ENCODE measurements at places on chromosomes 7 and 10.

DNA sequence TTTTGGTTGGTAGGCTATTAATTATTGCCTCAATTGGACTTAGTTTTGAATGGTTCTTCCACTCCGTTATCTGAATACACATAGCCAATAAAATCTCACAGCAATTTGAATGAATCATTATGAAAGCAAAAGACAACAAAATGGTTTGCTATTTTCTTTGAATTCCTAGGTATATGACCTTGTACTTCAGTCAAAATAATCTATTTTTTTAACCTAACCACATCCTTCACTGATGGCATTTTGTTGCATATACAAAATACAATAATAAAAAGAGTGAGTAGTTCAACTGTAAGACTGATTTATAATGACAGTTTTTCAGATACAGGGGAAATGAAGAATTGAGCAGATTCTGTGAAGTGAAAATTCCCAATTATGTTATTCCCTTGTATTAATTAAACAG, 433.1 kb downstream of the HTR7 start:
- no peak for DNase-seq

DNA sequence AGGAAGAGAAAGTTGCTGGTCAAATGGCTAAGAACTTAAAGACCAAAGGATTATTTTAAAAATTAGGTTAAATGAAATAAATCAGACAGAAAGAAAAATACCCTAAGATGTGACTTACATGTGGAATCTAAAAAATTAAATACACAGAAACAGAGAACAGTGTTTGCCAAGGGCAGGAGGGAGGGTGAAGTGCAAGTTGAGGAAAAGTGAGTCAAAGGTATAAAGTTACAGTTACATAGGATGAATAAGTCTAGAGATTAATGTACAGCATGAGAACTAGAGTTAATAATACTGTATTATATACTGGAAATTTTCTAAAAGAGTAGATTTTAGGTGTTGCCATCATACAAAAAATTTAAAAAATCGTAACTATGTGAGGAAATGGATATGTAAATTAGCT, 146.3 kb downstream of the MDFIC start:
- no peak for DNase-seq

DNA sequence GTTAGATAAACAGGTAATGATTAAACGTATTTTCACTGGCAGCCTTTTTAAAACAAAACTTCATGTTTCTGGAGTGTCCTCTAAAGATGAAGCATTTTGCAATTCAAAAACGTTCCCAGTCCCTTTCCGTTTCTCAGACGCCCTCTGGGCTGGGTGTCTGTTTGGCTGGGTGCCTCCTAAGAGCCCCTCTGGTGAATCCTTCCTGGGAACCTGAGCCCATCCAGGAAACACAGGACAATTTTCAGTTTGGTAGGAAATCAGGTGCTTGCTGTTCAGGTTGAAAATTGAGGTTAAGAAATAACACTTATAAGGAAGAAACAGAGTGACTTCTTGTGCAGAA, 76.7 kb downstream of the CHN2 start:
- no peak for DNase-seq

DNA sequence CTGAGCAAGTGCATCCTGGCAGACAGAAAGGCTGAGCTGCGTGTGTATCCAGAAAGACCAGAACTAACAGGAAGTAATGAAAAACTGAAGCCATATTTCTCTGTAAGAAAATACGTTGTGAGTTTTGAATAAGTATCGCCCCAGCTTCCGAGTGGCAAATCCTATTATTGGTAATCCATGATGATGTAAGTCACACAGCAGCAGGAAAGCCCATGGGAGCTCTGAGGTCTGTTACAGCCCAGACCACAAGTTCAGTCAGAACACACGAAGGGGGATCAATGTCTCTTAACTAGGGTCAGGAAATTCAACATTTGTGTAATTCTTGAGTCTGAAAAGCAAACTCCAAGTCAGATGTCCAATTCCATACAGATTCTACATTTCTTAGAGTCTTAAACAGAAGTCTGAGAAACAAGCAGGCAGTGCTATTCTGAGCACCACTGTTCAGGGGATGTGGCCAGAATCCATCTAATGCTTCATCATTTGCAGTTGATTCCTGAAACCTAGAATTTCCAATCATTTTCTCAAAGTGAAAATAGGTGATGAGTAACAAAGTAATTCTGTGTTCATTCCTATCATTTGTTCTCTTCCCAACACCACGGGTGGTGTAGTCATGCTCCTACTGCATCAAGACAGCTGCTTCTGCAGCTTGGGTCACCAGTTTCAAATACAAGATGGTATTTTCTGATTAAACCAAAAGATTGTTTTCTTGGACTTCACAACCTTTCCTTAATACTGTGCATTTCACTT, at the start of gene LRIT2:
Gene LRIT2, minus strand, starts transcription at position 118 of the 747 bp plus-strand sequence. Its CDS starts 24 bp downstream, at position 94.
- no peak for DNase-seq

- no peak for DNase-seq
Measured at GRCh38 chr7:129887865-129888264, 64.9 kb downstream of the UBE2H start.

DNA sequence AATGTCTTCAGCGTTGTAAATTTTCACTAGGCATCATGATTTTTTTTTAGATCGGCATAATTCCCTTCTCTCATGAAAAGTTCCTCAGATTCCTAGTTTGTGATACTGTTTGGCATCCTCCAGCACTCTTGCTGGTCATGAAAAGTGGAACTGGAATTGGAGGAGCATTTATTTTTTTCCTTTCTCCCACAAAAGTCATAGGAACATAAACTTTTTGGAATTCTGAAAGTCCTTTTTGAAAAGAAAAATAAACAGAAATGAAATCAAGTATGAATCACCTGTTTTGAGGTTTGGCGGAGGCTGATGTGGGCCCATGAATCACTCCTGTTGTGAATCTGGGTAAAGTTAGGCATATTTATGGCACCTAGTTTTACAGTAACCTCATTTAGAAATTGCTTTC, 17.7 kb downstream of the CACNB2 start:
- no peak for DNase-seq

DNA sequence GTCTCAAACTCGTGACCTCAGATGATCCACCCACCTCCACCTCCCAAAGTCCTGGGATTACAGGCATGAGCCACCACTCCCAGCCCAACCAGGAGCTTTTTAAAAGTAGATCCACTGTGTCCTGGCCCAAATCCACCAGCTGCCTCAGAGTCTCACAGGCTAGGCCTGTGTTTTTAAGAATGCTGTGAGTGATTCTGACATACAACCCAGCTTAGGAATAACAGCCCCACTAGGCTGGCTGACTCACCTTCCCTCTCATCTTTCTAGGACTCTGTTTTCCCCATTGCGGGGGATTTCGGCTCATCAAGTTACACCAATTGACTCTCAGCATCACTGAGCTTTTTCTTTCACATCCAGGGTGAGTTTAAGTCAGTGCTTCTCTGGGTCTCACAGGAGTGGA, 207.6 kb downstream of the SKIDA1 start:
- no peak for DNase-seq

DNA sequence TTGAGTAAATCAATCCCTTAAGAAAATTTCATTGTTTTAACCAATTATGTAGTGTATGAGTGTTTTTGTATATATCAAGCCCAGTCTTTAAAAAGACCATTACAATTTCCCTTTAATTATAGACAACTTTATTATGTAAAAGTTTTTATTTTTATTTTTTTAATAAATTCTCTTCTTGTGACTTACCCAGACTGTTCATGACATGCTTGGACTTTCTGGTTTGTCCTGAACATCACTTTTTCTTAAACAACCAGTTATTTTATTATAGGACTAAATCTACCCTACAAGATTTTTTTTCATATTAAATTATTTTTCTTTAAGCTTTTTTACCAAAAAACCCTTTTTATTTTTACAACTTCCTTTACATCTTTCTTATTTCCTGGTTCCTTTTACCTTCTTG, 410.4 kb downstream of the ATRNL1 start:
- no peak for DNase-seq

- no peak for DNase-seq
Measured at GRCh38 chr10:84375881-84376280, 47.5 kb downstream of the CCSER2 start.

DNA sequence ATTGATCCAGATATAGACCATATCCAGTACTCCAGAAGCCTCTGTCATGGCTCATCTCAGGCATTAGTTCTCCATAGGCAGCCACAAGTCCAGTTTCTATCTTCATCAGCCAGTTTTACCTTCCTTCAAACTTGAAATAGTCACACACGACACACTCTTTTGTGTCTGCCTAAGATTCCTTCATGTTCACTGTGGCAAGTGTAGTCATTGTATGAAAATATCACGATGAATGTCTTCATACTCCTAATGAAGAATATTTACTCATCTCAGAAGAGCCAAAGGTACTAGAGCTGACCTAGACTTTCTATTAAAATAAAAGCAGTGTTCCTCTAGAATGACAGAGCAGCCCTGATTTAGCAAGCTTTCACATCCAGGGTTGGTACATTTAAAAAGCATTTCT, 230.7 kb downstream of the SNX13 start:
- DNase-seq = no peak

- DNase-seq = no peak
Measured at GRCh38 chr7:68133045-68133444, 1136.4 kb downstream of the TYW1 start.

- DNase-seq = no peak
Measured at GRCh38 chr7:1341361-1342089, 108.9 kb downstream of the UNCX start.

- DNase-seq = no peak
Measured at GRCh38 chr10:103543617-103544525, 50.4 kb downstream of the NEURL1 start.

GRCh38 chr7:50411332-50411731, 38.8 kb downstream of the FIGNL1 start:
- no peak for DNase-seq

- DNase-seq = peak; percentile 37
Measured at GRCh38 chr10:69406302-69406811, 10.4 kb downstream of the TACR2 start.

DNA sequence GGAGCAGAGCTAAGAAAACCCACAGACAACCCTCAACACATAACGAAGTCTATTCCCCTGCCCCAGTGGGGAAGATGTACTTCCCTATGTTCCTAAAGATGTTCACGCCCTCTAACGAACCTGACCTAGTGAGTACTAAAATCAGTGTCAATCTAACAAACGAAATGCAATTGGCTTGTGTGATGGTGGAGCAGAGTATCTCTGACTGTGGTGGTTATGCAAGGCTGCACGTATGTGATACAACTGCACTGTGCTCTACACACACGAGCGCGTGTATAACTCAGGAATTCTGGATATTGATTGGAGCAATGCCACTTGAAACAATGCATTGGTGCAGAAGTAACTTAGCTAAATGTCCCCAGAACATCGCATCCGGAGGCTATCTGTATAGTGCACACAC, 1.3 kb downstream of the ANKRD16 start:
- DNase-seq = no peak

DNA sequence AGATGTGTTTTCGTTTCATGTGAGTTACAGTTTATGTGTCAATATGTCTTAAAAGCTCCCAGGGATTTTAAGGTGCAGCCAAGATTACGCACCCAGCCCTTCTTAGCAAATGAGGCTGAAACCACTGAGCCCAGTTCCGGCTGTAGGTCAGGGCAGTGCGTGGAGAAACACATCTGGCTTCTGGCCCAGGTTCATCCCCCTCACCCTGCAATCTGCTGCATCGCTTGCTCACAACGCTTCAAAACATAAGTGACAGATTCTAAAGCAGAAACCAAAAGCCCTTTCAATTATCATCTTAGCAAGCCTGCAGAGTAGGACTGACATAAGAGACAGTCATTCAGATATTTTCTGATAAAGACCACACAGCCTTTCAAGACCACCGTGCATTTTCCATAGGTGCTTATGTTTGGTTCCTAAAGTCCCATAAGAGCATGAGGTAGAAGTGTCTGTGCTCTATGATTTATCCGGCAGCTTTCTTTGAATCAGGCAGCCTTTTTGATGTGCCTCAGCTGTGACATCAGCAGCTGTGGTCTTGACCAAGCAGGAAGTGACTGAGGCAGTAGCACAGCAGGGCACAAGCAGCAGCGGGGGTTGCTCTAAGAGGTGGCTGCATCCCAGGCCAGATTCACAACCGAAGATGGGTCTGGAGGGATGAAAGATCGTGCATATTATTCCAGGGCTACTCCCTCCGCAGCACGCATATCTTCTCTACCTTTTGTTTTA, 72.1 kb upstream of the LYZL2 start:
- DNase-seq = no peak

- no peak for DNase-seq
Measured at GRCh38 chr10:5485290-5485689, 14.1 kb downstream of the CALML5 start.

GRCh38 chr7:45506059-45506458, 68.1 kb upstream of the ADCY1 start:
- DNase-seq = no peak

DNA sequence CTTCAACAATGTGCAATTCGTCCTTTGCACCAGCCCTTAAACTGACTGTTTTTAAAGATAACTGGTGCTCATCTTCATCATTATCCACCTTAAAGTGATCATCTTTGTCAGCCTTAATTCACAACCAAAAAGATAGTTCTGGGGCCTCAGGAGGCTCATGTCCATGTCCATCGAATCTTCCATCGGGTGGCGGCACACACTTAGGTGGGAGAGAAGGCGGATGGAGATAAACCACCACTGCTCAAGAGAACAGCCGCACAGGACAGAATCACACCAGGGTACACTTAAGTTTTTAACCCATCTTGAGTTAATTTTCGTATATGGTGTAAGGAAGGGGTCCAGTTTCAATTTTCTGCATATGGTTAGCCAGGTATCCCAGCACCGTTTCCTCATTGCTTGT, 24.8 kb downstream of the OIT3 start:
- no peak for DNase-seq

DNA sequence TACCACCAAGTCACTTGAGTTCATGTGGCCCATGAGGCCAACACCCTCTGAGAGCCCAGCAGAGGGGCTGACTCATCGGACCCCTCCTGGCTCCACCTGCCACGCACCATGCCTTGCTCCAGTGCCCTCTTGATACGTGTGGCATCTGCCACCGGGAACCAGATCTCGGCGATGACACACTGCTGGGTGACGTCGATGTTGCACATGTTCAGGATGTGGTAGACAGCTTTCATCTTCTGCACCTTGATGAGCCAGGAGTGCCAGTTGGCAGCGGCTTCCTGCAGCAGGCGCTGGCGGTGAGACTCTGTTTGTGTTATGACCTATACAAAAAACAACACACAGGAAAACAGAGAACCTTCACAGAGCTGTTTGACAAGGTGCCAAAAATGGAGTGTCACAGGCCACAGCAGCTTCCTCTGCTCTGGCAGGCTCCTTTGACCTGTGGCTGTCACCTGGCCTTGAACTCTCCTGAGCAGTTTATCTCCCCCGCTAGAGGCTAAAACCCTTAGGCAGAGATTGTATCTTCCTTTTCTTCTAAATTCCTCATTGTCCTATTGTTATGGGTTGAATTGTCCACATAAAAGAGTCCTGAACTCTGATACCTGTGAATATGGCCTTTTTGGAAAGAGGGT, 45.2 kb upstream of the TMEM213 start:
- peak; percentile 55 for DNase-seq

DNA sequence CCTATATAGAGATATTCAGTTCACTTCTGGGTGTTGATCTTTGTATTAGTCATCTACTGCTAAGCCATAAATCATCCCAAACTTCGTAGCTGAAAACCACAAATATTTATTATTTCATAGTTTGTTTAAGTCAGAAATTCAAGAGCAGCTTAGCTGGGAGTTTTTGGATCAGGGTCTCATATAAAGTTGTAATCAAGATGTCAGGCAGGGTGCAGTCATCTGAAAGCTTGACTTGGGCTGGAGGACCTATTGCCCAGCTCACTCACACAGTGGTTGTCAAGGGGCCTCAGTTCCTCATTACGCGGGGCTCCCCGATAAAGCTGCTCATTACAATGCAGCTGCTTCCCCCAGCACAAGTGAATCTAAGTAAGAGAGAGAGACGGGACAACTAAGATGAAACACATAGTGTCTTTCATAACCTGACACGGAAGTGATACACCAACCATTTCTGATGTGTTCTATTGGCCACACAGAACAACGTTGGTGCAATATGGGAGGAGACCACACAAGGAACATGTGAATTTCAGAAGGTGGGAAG, 15.7 kb downstream of the PPP1R3C start:
- peak; percentile 28 for DNase-seq
